ENCODE measurements at places on chromosomes 3 and 15. TPM values are rescaled to one million over a fixed set of nuclear protein-coding genes. Genes with fewer than 3 reads are reported as not detected.

- no peak for DNase-seq
Measured at GRCh38 chr3:114447950-114448479, 154.2 kb downstream of the TIGIT start.

The CLEC3B gene
- total RNA-seq: 18.3 TPM

GRCh38 chr3:115102046-115102445, 45.0 kb downstream of the ZBTB20 start:
- DNase-seq: no peak

- DNase-seq: peak; percentile 14
Measured at GRCh38 chr15:76866008-76866407, 39.1 kb downstream of the SCAPER start.

GRCh38 chr3:61875046-61875844, 313.9 kb downstream of the PTPRG start:
- peak; percentile 87 for DNase-seq

DNA sequence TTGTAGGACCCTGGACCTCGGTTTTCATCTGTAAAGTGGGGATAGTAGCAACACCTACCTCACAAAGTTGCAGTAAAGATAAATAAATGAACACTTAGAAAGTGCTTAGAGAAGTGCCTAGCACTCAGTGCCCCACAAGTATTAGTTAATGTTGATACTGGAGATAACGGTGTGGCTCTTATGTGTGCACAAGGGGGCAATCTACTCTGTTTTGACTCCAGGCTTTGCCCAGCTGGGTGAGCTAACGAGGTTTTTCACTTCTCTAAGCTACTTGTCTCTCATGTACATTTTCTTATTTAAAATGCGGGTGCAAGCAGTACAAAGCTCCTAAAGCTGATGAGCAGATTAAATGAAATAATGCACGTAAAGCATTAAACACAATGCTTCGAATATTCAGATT, 193.5 kb upstream of the ICE2 start:
- no peak for DNase-seq

GRCh38 chr3:151660885-151661284, 72.8 kb upstream of the AADACL2 start:
- peak; percentile 47 for DNase-seq

DNA sequence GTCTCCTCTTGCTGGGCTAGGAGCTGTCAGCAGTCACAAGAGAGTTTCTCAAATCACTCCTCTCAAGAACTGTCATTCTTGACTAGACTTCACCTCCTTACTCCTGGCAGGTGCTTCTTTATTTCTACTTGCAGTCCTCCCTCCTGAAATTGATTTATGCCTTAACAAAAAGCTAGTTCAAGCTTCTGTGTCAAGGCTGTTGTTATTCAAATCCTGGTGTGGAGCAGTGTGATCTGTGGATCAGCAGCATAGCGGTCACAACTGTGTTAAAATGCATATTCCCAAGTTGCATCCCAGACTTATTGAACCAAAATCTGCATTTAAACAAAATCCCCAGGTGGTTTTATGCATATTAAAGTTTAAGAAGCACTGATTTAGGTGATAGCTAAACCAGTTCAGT, 120.7 kb upstream of the MRPL3 start:
- DNase-seq: no peak

GRCh38 chr3:67662733-67663132, 8.3 kb upstream of the SUCLG2 start:
- DNase-seq: no peak

The MTMR10 gene
- 74.9 TPM for total RNA-seq

The LRRC3B gene
- total RNA-seq: 9.6 TPM

- DNase-seq: no peak
Measured at GRCh38 chr3:14555835-14556234, 15.7 kb upstream of the GRIP2 start.

The KIF7 gene
- 8.2 TPM for total RNA-seq

DNA sequence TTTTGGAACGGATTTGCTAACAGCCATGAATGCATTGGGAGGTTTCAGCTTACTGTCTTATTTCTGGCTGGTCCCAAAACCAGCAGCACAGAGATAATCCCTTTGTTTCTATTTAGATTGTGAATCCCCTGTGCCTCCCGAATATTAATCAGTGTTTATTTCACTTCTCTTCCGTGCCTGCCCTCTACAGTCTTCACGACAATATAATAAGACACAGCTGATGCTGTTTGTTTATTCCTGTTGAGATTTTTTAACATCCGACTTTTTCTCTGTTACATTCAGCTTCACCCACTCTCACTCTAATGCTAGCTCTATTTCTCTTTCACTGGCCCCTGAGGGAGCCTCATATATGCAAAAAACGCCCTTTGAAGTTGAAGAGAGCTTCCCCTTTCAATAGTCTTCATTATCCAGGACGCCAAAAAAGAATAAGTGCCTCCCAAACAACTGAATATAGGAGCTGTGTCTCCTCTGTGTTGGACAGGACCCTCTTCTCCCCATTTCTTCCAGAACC, 995.3 kb downstream of the ROBO2 start:
- no peak for DNase-seq

DNA sequence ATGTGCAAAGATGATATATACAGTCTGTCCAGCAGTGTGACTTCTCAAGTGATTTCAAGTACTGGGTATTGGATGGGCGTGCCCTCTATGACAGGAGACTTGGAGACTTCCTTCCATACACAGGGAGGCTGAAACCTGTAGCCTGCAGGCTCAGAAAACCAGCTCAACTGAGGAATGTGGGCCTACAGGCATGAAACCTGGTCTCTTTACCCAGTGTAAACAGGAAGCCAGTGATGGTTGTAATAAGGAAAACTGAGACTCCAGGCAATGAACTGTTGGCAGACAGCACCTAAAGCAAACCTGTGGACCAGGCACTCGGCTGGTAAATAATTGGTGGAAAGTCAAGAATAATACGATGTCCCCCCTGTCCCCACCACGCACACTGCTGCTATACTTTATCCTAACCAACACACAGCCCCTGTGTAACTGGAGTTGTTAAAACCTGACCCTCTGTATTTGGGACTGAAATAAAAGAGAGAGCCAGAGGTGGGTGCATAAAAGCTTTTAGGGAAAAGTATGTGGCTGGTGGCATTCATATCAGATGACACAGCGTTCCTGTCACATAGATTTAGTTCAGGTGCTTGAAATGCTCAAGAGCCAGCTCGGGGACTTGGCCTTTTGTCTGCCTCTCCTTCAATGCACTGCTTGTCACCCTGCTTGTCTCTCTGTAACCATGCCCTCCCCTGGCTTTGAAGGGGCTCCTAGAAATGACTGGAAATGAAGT, 144.7 kb downstream of the TPRG1 start:
- DNase-seq: peak; percentile 34

GRCh38 chr3:65706776-65707568, 331.7 kb downstream of the MAGI1 start:
- no peak for DNase-seq

- no peak for DNase-seq
Measured at GRCh38 chr3:10721101-10721500, 94.9 kb upstream of the SLC6A11 start.

The UQCC5 gene
- 2.2 TPM for total RNA-seq

DNA sequence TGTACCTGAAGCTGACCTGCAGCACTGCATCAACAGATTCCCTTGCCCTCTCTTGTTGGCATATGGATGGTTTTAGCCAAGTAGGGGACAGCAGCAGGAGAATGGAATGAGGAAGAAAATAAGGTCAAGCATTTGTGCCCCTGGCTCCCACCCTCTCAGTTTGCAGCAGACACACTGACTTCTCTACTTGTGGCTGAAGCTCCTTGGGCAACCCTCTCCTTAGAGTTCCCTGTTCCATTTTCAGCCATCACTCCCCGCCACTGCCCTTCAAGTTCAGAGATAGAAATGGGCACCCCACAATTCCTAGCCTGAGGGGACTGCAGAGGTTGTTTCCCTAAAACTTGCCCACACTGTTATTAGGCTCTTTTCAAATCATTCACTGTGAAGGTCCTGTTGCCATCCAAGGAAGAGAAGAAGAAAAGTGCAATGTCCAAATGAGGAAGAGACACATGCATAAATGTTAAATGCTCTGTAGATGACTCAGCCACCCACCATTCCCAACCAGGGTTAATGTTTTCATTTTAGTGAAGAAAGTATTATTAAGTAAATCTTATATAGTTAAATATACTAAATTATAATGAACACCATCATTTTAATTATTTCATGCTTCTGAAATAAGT, 295.9 kb upstream of the UBE2E2 start:
- DNase-seq: no peak

The FGD5 gene
- 10.1 TPM for total RNA-seq

Measured in umbilical cord (tissue), 2 donors.